Activated naive CD4-positive, alpha-beta T cell treated with anti-CD3 and anti-CD28 coated beads, Interleukin-2, amount 50 U/mL, for 16 hours (primary cell): ENCODE measurements at places on chromosomes 4 and X.
A peak's percentile ranks its signal among the peaks of the same experiment; 100 is the strongest.

GRCh38 chrX:20066968-20067708, 49.6 kb downstream of the MAP7D2 start:
- DNase-seq = peak; percentile 10

GRCh38 chr4:173252024-173252935, 81.9 kb downstream of the HMGB2 start:
- no peak for DNase-seq

DNA sequence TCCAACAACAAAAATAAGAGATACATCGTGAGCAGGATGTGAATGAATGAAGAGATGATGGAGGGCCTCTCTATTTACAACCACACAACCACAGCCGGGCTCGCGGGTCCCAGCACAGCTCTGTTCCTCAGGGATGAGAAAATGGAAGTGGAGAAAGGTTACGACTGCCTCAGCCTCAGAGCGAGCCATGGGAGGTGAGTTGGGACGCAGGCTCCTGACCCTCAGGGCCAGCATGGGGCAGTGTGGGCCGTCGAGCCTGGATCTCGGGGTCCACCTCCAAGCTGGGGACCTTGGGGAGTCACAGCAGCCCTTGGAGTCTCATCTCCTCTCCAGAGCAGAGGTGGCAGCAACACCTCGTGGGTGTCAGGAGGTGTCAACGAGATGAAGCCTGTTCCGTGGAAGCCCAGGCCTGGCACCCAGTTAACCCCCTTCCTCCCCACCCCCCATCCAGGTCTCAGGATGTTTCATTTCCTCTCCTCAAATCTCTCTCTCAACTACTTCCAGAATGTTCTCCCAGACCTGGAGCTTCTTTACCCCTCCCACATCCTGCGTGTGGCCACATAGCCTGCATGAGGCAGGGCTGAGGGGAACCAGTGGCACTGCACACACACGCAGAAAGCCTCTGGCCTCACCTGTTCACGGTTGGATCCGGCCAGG, 25.9 kb downstream of the C4orf50 start:
- no peak for DNase-seq

DNA sequence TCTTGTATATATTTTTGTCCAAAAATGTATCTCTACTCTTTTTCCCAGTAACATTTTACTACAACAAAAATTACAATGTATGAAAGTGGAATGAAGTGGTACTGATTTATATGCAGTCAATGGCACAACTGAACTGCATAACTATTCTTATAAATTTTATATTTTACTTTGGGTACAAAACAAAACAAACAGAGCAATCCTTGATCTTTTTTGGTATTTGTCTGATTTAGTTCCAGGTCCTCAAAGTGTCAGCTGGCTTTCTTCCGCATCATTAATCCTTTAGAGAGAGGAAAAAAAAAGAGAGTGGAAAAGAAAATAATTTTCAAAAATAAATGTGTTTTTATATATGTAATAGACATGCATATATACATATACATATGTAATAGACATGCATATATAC, 252.4 kb upstream of the SLIT2 start:
- no peak for DNase-seq

- DNase-seq = no peak
Observed at GRCh38 chr4:153713866-153714646, 30.0 kb downstream of the TLR2 start.

DNA sequence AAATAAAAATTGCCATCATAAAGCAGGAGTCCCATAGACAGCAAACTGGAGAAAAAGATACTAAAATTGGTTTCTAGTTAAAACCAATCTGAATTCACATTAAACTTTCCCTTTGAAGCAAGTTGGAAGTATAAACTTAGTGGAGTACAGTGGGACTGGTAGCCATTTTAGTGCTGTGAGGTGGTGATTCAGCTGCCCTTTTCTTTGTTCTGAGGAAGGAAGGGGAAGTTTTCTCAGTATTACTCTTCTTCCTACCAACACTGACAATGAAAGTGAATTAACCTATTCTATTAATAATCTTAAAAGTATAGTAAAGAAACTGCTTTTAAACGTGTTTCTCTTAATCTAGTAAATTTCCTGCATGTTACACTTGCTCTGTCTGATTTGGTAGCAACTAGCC, 36.7 kb downstream of the SLC9A6 start:
- DNase-seq = no peak

GRCh38 chrX:136710325-136710951, 62.5 kb downstream of the CD40LG start:
- DNase-seq = no peak

- DNase-seq = no peak
Observed at GRCh38 chr4:74873545-74874301, 59.2 kb upstream of the PARM1 start.

GRCh38 chr4:41613821-41614220, 75.9 kb downstream of the LIMCH1 start:
- no peak for DNase-seq

DNA sequence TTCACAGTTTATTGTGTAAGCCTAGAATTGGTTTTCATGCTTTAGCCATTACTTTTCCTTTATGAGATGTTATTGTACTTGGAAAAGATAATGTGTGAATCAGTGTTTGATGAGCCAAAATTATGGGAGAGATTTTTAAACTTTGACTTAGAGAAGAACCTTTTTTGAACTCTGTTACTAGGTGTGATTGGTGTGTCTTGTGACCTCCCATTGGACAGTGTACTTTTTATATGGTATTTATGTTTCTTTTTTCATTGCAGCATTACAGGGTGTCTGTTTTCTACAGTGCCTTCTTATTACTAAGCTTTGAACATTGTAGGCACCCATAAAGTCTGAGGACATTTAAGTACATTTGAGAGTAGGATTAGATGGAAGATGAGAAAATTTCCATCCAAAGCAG, 91.1 kb downstream of the SLC4A4 start:
- no peak for DNase-seq

GRCh38 chr4:88802585-88803286, 105.1 kb upstream of the NAP1L5 start:
- no peak for DNase-seq

DNA sequence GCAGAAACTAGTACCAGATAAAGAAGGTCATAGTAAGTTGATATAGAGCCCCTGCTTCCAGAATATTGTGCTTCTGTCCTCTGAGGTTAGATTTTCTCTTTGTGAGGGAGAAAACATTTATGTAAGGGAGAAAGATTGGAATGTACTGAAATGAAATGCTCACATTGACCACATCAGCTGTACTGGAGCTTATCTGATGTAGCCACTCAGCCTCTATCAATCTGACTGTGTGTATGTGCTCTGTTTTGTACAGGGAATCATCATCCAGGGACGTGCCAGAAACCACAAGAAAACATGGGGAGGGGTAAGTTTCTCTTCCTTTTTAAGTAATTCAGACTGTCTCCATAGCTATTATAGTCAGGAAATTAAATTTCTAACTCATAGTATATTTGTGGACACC, 56.8 kb downstream of the PRRG1 start:
- no peak for DNase-seq

GRCh38 chrX:131874300-131874699, 148.8 kb upstream of the STK26 start:
- DNase-seq = no peak

GRCh38 chrX:57172544-57172943, 35.3 kb upstream of the SPIN2A start:
- no peak for DNase-seq

- DNase-seq = peak; percentile 39
Observed at GRCh38 chr4:99811850-99812249, 4.8 kb upstream of the DAPP1 start.

- DNase-seq = no peak
Observed at GRCh38 chrX:465418-466215, 78.9 kb upstream of the PPP2R3B start.

DNA sequence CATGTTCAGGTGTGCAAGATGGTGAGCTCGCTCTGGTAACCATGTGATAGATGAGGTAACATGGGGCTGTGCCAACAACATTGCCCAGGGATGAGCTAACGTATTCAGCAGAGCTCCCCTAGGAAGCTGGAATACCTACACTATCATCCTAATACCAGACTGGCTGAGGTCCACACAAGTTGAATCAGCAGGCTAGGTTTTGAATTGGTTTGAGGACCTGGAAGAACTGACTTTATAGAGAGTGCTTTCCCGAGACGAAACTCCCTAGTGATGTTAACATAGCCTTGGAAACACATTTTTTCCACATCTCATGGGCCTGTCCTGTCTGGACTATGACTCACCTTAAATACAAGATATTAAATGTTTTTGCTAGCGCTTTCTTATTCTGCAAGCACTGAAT, 56.7 kb downstream of the IGFBP7 start:
- no peak for DNase-seq

DNA sequence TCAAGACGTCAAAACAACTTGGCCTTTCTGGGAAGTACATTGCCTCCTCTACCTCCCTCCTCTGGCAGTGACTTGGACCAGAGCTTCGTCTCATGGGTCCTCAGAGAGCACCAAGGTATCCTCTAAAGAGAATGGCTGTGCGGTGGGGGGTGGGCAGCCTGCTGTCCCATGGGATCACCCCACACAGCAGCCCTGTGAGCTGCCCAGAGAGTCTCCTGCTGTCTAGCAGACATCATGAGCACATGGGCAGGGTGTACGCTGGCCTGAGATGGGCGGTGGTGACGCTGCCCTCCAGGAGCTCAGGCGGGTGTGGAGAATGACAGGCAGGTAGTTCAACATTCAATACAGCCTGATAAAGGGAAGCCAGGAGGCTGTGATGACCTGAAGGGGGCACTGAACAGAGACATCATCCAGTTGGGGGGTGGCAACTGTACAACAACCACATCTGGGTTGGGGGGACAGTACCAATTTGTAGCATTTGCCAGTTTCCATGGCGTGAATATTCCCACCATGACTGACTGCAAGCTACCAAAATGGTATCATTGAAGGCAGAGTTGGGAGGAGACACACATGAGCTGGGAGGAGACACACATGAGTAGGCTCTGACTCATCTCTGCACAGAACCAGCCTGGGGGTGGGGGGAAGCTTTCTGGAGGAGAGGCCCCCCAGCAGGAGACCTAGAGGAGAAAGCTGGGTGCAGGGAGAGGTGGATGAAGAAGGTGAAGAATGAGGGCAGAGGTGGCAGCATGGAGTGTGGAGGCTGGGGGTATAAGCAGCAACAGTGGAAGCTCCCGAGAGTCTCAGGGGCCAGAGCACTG, 35.9 kb downstream of the C4orf50 start:
- DNase-seq = no peak

DNA sequence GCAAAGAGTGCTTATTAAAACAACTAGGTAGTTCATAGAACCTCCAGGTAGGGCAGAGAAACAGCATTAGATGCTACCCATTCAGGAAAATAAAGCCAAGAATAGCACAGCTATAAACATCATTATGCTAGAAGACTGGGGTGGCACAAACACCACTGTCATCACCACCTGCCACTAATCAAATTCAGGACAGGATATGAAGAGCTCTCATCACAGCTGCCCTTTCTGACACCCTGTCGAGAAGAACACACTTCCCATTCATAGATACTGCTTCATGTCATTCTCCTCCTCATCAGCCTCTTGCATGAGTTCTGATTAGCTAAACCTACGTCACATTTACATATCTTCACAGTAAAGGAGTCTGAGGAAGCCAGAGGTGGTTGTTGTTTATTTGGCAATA, 692.3 kb upstream of the HS3ST1 start:
- DNase-seq = no peak

DNA sequence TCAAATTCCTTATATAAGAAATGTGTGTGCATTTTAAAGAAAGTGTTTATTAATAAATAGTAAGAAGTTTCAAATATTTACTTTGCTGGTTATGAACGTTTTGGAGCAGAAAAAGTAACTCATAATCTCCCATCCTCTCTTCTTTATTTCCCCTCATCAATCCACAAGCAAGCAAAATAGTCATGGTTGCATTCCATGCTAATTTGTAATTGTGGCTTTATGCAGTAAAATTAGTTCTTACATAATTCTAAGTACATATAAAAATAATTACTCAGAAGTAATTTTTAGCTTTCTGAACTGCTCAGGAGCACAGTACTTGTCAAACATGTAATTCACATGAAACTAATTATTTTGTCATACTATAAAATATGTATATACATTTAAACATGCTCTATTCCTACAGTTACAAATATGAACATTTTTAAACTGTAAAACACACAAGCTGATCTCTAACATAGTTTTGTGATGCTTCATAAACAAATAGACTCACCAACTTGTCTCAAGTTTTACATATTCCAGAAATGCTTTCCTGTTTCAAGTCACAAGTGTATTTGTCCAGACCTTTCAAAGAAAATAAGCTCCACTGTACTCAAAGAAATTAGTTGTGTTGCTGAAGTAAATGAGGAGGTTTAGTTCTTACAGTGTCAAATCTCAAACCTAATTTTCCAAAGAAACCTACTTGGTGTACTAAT, 218.9 kb downstream of the PABPC4L start:
- no peak for DNase-seq

DNA sequence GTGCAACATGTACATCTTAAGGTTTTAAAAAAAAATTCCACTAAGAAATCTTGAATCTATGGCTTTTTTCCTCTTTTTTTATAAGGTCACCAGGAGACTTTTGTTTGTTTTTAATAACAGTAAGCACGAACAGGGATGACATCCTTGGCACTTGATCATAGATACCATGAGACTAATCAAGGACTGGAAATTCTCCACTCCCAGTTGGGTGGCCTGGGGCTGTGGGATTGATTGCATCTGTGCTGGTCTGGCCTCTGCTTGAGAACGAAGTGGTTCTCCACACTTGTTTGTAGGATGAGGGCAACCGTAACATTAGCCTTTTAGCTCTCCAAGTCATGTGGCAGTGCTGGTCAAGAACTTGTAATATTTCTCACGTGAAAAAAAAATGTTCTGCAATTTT, 35.4 kb downstream of the SNX25 start:
- DNase-seq = no peak

- DNase-seq = no peak
Observed at GRCh38 chr4:138439143-138439581, 197.0 kb upstream of the SLC7A11 start.

DNA sequence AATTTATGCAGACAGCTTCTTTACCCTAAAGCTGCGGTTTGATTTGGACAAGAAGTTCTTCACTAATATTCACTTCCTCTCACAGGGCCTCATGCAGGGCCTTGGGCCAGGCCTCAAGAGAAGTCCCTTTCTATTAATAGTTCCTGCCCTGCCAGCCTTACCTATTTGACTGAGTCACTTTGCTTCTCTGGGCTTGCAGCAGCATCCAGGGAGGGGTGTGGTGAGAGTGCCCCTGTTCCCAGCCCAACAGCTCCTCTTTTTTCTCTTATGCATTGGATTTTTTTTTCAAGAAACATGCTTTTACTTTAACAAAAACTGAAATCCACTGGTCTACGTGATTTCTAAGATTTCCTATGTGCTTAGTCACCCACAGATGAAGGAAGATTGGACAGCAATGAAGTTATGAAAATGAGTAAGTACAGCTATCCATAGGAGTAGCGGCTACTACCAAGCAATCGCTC, 26.7 kb downstream of the FAM156B start:
- DNase-seq = no peak

DNA sequence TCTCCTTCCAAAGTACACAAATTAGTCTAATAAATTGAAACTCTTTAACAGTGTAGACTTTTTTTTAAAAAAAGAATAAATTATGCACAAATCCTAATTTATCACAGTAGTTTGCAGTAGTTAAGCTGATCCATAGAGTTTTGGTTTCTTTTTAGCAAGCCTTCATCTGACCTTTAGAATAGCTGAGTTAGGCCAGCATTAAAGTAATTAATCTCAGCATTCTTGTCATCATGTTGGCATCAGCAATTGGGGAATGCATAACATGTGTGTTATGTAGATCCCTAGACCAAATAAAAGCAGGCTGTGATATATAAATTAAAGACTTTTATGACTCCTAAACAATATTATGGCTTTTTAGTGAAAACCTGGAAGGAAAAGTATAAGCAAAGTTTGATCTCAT, 426.5 kb upstream of the PABPC4L start:
- DNase-seq = no peak
